ENCODE measurements at places on chromosomes 1 and 21.

DNA sequence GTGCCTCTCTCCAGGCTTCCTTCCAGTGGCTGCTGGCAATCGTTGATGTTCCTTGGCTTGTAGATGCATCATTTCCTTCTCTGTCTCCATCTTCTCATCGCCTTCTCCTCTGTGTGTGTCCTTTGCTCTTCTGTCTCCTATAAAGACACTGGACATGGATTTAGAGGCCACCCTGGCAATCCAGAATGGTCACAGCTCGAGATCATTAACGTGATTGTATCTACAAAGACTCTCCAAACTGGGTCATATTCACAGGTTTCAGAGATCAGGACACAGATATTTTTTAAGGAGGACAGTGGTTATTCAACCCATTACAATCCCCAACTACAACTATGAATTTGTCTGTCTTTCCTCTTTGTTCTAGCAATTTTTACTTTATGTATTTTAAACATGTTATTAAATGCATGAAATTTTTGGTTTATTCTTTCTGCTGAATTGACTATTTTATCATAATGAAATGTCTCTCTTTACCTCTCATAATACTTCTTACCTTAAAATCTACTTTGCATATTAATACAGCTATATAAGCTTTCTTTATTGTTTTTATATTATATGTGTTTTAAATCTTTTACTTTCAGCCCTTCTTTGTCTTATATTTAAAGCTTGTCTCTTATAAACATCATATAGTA lies 22.8 kb downstream of the CR1 start:
- DNase-seq = no peak

GRCh38 chr1:108829498-108829916 lies 27.4 kb downstream of the AKNAD1 start:
- no peak for DNase-seq

GRCh38 chr1:52056937-52057231 lies 789 bp downstream of the BTF3L4 start:
- no peak for DNase-seq

DNA sequence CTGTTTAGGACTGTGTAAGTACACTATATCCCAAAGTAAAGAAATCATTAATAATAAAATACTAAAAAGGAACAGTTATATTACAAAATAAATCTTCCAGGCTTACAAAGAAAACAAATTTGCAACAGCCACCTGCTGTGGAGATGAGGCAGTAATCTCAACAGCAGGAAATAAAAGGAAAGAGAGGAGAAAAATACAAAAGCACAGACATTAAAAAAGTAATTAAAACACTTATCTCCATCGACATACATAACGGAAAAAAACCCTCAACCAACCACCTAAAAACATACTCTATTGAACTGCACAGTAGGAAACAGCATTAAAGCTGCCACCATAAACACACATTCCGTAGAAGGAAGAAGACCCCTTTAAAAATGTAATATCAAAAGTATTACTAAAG lies 317.6 kb downstream of the DPYD start:
- DNase-seq = no peak
